Left hindlimb (tissue), 1 donor: ENCODE measurements at places on chromosomes 11 and 22.

GRCh38 chr22:29113319-29113718 lies 40.5 kb downstream of the KREMEN1 start:
- no peak for DNase-seq

DNA sequence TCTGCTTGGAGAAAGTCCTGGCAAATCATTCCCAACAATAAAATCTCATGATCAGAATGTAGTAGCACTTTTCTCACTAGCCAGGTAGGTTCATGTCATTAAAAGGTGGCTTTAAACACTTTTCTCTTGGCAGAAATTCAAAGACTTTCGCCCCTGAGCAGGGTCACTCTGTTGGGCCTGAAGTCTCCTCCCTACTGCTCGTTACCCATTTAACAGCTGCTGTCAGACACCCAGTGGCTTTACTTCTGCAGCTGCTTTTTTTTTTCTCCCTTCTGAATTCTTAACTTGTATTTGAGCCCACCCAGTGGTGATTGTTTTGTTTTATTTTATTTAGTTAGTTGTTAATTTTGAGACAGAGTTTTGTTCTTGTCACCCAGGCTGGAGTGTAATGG lies 25.0 kb downstream of the ARHGAP8 start:
- no peak for DNase-seq

GRCh38 chr11:3014057-3014938 lies 22.2 kb upstream of the NAP1L4 start:
- DNase-seq: no peak

DNA sequence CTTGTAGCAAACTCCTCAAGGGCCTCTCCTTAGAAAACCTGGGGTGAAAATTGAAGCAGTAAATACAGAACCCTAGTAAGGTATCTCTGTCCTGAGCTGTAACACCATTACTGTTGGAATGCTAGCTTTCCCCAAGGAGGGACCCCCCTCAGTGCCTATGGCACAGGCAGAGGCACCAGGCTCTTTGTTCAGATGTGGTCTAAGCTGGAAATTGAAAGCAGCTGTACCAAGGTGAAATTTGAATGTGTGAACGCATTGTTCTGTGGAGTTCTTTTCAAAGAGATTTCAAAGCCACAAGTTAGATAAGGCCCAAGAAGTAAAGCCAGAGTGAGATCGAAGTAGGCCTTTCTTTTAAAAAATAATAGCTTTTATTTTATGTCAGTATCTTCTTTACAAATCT lies 71.9 kb upstream of the HORMAD2 start:
- no peak for DNase-seq

DNA sequence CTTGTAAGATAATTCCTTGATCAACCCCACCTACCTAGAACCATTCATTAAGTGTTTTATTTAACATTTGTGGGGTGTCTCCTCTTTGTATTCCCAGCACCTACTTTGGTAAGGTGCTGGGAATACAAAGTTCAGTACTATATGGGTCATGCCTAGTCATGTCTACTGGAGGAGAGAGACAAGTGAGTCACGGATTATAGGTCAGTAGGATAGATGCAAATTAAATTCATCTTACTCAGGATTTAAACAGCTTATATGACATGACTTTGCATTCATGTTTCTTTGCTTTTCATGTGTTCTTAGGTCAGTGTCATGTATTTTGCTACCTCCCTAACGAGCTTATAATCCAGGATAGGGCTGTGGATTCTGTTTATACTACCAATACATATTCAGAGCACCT lies 3.4 kb upstream of the FADS1 start:
- DNase-seq: no peak

DNA sequence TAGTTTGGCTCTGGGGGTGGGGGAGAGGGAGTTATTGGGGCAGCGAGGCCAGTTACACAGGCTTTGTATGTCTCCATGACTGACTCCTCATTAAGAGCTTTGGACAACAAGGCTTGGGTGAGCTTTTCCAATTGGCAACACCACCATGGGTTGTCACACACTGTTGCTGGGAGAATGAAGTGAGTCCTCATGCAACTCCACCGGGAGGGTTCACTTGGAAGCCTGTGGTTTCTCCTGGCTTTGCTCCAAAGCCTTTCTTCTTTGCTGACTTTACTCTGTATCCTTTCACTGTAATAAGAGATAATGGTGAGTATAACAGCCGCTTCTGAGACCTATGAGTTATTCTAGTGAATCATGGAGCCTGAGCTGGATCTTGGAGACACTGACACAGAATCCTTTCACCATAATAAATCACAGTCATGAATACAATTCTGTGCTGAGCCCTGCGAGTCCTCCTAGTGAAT lies 24.9 kb downstream of the EIF3F start:
- DNase-seq: no peak

GRCh38 chr22:50627642-50628542 lies at the start of gene ARSA:
Gene ARSA (minus strand): TSS chr22:50628152. CDS start chr22:50627779, 373 bp downstream.
- DNase-seq: peak; percentile 88

GRCh38 chr11:115459563-115459962 lies 44.7 kb downstream of the CADM1 start:
- no peak for DNase-seq

DNA sequence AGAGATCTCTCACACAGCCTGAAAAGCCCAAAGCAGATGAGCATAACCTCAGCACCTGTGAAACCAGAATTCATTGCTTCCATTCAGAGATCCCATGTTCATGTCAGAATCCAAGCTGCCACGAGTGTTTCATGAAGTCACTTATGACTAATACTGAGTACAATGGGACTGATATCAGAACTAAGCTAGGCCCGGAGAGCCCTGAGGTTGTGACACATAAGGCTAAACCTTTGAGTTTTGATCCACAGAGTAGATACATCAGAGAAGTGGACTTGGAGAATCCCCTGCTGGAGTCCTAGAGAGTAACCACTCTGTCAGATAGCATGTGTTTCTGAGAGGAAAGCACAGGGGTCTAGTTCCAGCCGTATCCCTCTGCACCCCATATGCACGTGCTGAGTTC lies 890 bp upstream of the GLYATL1 start:
- DNase-seq: no peak

- DNase-seq: no peak
These were observed 2.0 kb downstream of the HBG1 start for GRCh38 chr11:5247472-5248192.

- DNase-seq: no peak
These were observed 31.2 kb downstream of the CCDC83 start for GRCh38 chr11:85886089-85887056.

DNA sequence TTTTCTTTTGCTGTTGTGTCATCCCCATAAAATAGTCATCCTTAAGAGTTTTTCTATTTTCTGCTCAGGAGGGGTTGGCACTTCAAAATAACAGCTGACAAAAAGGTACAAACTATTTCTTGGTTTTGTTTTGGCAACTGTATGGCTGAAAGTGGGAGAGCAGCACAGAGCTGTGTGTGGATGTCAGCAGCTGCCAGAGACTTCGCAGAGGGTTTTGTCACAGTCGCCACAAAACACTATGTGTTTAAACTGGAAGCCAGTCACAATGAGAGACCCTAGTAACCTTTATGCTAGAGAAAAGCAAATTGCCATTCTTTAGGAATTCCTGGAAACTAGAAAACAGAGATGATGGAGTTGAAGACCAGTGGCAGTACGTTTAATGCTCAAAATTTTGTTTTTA lies 189.6 kb upstream of the CCDC90B start:
- no peak for DNase-seq

GRCh38 chr22:44147821-44148574 lies 32.7 kb upstream of the PARVG start:
- DNase-seq: peak; percentile 85

DNA sequence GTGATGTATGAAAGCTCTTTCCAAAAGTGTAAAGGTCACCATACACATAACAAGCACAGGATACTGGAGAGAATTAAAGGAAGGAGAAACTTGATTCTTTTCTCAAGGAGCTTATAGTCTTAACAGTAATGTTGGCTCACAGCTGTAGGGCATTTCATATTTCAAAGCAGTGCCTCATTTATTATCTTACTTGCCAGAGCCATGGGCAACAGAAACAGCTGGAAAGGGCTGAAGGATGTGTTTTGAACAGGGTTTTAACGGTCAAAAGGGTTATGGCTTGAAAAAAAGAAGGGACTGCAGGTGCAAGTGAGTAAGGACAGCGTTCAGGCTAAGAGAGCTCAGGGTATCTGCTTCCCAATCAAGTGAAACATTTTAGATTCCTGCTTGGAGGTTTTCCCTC lies 2.7 kb upstream of the GRAMD1B start:
- DNase-seq: no peak

DNA sequence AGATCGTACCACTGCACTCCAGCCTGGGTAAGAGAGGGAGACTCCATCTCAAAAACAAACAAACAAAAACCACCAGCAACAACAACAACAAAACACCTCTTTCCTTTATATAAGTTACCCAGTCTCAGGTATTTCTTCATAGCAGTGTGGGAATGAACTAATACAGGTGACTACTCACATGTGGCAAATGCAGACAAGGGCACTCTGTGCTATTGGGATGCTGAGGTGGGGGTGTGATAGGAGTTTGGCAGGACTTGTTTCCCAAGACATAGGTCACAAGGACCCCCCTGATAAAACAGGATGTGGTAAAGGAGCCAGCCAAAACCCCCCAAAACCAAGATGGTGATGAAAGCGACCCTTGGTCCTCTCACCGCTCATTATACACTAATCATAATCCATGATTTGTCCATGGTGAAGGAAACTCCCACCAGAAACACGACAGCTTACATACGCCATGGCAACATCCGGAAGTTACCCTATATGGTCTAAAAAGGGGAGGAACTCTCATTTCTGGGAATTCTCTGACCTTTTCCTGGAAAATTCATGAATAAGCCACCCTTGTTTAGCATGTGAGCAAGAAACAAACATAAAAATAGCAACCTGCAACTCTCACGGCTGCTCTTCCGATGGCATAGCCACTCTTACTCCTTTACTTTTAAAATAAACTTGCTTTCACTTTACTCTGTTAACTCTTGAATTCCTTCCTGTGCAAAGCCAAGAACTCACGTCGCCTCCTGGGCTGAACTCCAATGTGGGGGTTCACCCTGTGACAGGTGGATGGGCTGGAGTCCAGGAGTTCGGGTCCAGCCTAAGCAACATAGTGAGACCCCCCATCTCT lies 18.8 kb upstream of the INCENP start:
- DNase-seq: no peak

DNA sequence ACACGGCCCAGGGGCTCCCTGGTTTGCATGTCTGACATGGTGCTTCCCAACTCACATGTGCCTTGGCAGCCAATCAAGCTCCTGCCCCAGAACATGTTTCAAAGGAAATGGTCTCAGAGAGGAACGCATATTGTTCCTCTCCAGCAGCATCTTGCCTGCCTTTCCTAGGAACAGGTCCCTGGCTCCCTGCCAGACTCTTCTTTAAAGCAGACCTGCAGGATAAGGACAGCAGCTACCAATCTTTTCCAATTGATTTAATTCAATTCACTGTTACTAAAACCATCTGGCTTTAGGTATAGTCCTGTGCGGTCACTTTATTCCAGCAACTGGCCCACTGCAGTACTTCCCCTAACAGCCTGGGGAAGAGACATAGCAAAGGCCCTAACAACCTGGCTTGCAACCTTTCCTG lies 79.9 kb downstream of the AMBRA1 start:
- no peak for DNase-seq

DNA sequence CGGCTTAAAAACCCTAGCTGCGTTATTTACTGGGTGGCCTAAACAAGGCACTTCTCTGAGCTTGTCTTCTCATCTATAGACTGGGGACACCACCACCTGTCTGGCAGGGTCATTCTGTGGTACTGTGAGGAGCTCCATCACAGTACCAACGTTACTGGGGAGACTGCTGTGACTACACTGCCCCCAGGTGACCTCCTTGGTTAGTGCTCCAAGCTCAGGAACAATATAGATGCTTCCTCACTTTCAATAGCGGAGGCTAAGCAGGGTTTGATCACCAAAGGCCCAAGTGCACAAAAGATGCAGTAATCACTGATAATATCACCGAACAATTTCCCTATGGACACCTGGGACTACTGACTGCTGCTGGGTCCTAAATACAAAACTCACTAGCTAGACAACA lies 18.8 kb downstream of the PRPF19 start:
- no peak for DNase-seq

DNA sequence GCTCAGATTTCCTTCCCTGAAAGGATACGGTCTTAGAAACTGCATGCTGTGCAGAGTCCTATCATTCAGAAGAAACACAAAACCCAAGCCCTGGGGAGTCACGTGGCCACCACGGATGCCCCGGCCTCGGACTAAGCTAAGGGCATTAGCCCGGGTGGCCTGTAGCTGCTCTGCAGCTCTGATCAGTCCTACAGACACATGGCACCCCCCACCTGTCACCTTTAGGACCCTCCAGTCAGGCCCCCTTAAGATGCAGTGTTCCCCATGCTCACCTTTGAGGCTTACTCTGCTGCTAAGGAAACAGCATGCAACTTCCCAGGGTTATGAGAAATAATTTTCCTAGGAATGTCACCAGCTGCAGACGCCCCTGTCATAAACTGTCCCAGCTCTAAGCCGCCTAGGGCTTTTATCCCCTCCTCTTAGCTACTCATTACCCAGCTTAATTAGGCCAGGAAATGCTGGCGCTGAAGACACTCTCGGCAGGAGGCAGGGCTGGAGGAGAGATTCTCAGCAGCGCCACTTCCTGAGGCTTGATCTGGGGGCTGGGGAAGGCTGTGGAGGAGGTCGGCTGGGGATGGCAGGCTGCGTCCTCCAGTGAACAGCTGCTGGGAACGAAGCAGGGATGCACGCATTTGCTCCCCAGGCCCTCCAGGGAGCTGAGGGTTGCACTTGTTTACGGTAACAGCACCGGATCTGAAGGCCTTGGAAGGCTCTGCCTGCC lies 47.2 kb upstream of the ADA2 start:
- DNase-seq: peak; percentile 75

DNA sequence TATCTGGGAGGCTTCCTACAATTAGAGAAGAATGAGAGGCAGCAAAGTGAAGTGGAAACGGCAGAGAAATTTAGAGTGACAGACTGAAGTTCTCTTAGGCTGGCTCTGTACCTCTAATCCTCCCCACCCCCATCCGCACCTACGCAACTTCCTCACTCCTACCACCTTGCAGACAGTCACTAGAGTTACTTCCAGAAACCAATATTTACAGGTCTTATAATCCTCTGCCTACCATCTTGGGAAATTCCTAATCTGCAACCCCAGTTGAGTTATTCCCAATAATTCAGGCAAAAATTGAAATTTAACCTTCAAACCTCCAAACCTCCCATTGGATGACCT lies 71.7 kb downstream of the PAK1 start:
- no peak for DNase-seq

- DNase-seq: no peak
These were observed 115.0 kb downstream of the CACNA1I start for GRCh38 chr22:39685336-39686177.

- no peak for DNase-seq
These were observed 1.1 kb upstream of the RASD2 start for GRCh38 chr22:35539487-35539886.

DNA sequence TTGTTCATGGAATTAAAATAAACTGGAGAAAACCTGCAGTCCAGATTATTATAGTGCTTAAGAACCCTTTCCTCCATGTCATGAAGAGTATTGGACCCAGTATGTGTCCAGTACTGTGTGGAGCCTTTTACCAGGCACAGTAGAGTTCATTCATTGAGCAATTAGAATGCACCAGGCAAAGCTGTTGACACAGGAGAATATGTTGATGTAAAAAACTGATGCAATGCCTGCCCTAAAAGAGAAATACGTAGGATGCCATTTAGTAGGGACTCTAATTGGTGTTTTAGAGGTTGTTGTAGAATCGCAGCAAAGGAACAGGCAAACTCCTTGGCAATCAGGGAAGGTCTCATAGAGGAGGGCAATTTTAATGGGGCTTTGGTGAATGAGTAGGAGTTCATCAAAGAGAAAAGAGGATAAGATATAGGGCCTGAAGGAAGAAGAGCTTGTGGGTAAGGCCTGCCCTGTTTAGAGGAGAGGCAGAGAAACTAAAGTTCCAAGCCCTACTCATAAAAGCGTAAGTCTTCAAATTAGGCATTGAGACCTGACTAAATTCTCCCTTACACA lies 126.4 kb downstream of the SEZ6L start:
- DNase-seq: no peak
